Upper lobe of left lung (tissue), 6 donors: ENCODE measurements at places on chromosomes 1 and 21. TPM values are rescaled to one million over a fixed set of nuclear protein-coding genes. Genes with fewer than 3 reads are reported as not detected.

DNA sequence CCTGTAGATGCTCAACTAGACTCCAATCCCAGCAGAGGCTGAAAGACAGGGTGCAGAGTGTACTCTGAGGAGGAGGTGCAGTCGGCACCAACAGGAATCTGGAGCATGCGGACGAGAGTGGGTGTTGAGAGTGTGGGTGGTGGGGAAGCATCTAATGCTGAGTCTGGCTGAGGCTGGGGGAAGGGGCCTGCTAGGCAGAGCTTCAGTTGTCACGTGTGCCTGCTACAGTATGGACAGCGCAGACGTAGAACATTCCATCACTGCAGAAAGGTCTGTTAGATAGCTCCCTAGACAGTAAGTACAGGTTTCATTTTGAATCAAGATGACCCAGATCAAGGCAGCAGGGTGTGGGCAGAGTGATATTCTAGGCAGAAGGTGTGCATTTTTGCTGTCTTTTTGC lies 23.1 kb downstream of the SNAP47 start:
- H3K27me3 ChIP-seq = no peaks in the 10 kb centered on the region
- H3K36me3 ChIP-seq = peaks cover 20% of the 10 kb centered on the region
- H3K4me3 ChIP-seq = no peak overlapping the region
- H3K4me1 ChIP-seq = peaks cover 24% of the 10 kb centered on the region
- H3K27ac ChIP-seq = no peak overlapping the region

- DNase-seq = no peak
- no peaks in the 10 kb centered on the region for H3K27me3 ChIP-seq
- H3K27ac ChIP-seq = no peak overlapping the region
- H3K4me3 ChIP-seq = no peak overlapping the region
- H3K36me3 ChIP-seq = no peaks in the 10 kb centered on the region
- H3K4me1 ChIP-seq = no peaks in the 10 kb centered on the region
Observed at GRCh38 chr21:15327637-15328265, 263.0 kb upstream of the NRIP1 start.

- no peaks in the 10 kb centered on the region for H3K36me3 ChIP-seq
- H3K4me3 ChIP-seq = no peak overlapping the region
- no peak overlapping the region for H3K27ac ChIP-seq
- no peaks in the 10 kb centered on the region for H3K4me1 ChIP-seq
Observed at GRCh38 chr1:201252944-201253371, 30.3 kb upstream of the PKP1 start.

DCDC2B gene
- 11.4 TPM for total RNA-seq

DNA sequence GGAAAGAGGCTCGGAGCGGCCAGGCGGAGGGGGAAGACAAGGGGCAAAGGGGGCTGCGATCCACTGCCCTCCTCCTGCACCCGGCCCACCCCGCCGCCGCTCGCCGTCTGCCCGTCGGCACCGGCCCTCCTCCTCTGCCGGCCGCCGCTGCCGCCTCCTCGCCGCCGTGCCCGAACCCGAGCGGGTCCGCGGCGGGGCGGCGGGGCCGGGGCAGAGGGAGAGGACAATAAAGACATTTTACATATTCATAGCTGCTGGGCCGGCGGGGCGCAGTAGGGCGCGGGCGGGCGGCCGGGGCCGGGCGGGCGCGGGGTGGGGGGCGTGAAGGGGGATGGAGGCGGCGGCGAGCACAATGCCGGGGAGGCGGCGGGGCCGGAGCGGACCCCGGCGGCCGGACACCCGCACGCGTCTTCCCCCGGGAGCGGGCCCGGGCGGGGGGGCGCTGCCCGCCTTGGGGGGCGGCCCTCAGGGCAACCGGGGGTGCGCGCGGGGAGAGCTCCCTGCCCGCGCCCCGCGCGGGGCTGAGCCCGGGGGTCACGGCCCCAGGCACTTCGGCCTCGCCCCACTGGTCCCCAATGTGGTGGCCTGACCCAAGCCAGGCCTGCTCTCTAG lies 546 bp downstream of the POU2F1 start:
- H3K4me3 ChIP-seq = peak overlapping the region; percentile 62
- H3K36me3 ChIP-seq = no peaks in the 10 kb centered on the region
- peak; percentile 93 for DNase-seq
- H3K27me3 ChIP-seq = no peaks in the 10 kb centered on the region

PAPPA2 gene
- total RNA-seq = 0.10 TPM

- H3K4me3 ChIP-seq = no peak overlapping the region
- H3K36me3 ChIP-seq = no peaks in the 10 kb centered on the region
- H3K27me3 ChIP-seq = no peaks in the 10 kb centered on the region
- DNase-seq = no peak
- no peak overlapping the region for H3K27ac ChIP-seq
Observed at GRCh38 chr1:201384406-201384782, 6.9 kb upstream of the TNNT2 start.

HLX gene
- 18.1 TPM for total RNA-seq

GRCh38 chr1:159172614-159173291 lies 1.3 kb downstream of the CADM3 start:
- DNase-seq = no peak
- no peak overlapping the region for H3K27ac ChIP-seq
- H3K36me3 ChIP-seq = no peaks in the 10 kb centered on the region

DNA sequence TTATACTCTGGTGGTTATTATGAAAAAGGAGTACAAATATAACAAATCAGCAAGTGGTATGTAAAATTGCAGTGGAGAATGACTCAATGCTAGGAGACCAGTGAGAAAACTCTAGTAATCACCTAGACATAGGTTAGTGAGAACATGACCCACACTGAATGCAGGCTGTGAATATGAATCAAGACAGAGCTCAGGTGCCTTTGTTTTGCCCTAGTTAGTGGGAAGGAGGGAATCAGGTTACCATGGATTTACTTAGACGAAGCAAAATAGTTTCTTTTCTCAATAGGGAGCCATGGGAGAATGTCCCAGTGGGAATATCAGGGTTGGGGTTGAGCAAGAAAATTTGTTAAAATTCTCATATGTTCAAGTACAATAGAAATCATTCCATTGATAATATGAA lies 10.6 kb upstream of the GCLM start:
- H3K36me3 ChIP-seq = no peaks in the 10 kb centered on the region
- no peak overlapping the region for H3K4me3 ChIP-seq
- H3K27ac ChIP-seq = no peak overlapping the region
- no peaks in the 10 kb centered on the region for H3K4me1 ChIP-seq
- H3K27me3 ChIP-seq = no peaks in the 10 kb centered on the region

LDLRAD1 gene
- 0.46 TPM for total RNA-seq

DNA sequence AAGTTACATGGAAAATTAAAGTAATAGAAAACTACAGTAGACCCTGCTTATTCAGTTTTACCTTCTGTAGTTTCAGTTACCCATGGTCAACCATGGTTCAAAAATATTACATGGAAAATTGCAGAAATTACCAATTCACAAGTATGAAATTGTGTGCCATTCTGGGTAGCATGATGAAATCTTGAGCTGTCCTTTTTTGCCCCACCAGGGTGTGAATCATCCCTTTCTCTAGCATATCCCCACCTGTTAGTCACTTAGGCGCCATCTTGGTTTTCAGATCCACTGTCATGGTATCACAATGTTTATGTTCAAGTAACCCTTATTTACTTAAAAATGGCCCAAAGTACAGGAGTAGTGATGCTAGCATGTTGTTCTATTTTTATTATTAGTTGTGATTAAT lies 3.5 kb upstream of the LRIF1 start:
- no peaks in the 10 kb centered on the region for H3K27me3 ChIP-seq
- no peak for DNase-seq
- no peak overlapping the region for H3K4me3 ChIP-seq
- H3K27ac ChIP-seq = no peak overlapping the region

LCE3E gene
- not detected for total RNA-seq

DNA sequence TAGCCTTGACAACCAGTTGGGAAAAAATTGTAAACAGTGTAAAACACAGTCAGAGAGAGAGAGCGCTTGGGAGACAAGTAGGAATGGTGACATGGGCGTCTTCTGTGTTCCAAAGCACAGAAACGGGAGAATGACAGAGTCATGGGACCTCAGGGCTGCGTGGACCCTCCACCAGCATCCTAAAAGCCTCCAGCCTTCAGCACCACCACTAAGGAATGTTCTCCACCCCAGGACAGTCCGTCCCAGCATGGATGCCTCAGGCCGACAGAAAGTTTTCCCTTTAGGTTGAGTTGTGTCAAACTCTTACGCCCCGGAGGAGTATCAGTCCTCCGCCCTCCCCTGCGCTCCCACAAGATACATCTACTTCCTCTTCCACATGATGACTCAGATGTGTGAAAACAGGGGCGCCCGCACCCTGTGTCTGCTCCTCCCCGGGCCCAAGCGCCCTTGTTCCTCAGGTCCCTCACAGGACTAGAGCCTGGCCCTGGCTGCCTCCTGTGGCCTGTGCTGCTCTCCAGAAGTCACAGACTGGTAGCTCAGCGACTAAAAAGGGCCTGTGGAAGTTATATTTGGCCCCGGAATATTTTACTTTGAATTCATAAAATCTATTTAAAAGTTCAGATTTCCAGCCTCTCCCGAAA lies 63.9 kb upstream of the EFHD2 start:
- no peaks in the 10 kb centered on the region for H3K36me3 ChIP-seq
- H3K4me1 ChIP-seq = peaks cover 11% of the 10 kb centered on the region
- no peaks in the 10 kb centered on the region for H3K27me3 ChIP-seq
- DNase-seq = peak; percentile 86
- no peak overlapping the region for H3K27ac ChIP-seq

- no peak for DNase-seq
- no peaks in the 10 kb centered on the region for H3K4me1 ChIP-seq
- H3K36me3 ChIP-seq = no peaks in the 10 kb centered on the region
- no peak overlapping the region for H3K4me3 ChIP-seq
Observed at GRCh38 chr1:200108659-200109058, 81.1 kb downstream of the NR5A2 start.

GRCh38 chr1:167367705-167368104 lies 147.0 kb downstream of the POU2F1 start:
- peaks cover under 1% of the 10 kb centered on the region for H3K4me1 ChIP-seq
- no peak overlapping the region for H3K4me3 ChIP-seq
- no peaks in the 10 kb centered on the region for H3K36me3 ChIP-seq
- H3K27ac ChIP-seq = no peak overlapping the region
- DNase-seq = no peak

FCGR3A gene
- total RNA-seq = 203 TPM

DNA sequence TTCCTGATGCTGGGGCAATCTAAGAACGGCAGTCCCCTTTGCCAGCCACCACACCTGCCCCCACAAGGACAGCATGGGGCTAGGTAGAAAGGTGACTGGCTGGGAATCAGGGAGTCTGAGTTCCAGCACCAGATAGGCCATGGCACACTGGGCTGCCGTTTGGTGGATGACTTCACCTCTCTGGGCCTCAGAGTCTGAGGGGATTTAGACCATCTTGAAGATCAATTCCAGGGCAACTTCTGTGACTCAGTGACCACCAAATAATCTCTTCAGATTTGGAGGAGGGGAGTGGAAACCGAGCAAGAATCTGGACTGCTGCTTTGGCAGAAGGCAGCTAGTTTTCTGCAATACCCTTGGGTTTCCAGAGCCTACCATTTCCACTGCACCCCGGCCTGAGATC lies 92.1 kb upstream of the EDN2 start:
- H3K4me3 ChIP-seq = no peak overlapping the region
- no peak overlapping the region for H3K27ac ChIP-seq
- H3K36me3 ChIP-seq = no peaks in the 10 kb centered on the region
- H3K27me3 ChIP-seq = no peaks in the 10 kb centered on the region

HSPA13 gene
- total RNA-seq = 2.1 TPM

- H3K4me3 ChIP-seq = no peak overlapping the region
- no peaks in the 10 kb centered on the region for H3K27me3 ChIP-seq
- no peak overlapping the region for H3K27ac ChIP-seq
- H3K4me1 ChIP-seq = no peaks in the 10 kb centered on the region
Observed at GRCh38 chr1:90074566-90074965, 79.7 kb downstream of the ZNF326 start.

DNA sequence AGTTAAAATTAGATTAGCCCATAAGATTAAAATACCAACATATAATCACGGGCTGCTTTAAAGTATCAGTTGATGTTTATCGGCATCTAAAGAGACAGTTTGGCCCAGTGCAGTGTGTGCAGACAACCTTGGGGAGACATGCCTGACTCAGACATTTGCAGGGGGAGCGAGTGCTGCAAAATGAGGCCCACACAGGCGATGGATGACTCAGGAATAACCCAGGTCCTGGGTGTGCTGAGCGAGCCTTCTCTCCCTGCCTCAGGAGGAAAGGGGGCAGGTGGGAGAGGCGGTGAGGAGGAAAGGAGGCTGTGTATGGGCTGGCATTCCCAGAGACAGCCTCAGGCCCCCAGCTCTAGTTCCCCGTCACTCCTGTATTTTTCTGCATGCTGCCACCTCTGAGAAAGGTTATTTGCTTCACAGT lies 9.0 kb downstream of the SLC9A1 start:
- H3K27ac ChIP-seq = peak overlapping the region; percentile 55
- no peaks in the 10 kb centered on the region for H3K27me3 ChIP-seq
- H3K36me3 ChIP-seq = no peaks in the 10 kb centered on the region

DNA sequence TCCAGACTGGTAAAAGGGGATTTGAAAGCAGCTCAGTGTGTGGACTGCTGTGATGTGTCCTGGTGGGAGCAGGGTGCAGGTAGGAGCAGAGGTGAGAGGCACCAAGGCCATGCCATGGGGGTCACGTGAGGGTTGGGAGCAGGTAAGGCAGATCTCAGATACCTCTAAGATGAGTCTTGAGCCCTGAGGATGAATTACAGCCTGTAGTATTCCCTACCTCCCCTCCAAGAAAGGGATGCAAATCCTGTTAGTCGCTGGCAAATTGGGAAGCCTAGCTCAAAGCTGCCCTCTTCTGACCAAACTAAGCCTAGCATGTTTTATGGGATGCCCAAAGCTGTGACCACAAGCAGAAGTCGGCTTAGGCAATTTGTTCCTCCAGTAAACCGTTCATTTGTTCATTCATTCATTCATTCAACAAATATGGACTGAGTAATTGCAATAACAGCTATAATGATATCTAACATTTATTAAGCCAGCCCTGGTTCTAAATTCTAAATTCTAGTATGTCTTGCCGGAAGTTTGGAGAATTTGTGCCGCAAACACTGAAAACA lies 3.9 kb upstream of the NUAK2 start:
- no peak overlapping the region for H3K27ac ChIP-seq
- H3K36me3 ChIP-seq = no peaks in the 10 kb centered on the region
- H3K4me3 ChIP-seq = no peak overlapping the region
- DNase-seq = no peak
- no peaks in the 10 kb centered on the region for H3K27me3 ChIP-seq
- H3K4me1 ChIP-seq = peaks cover 18% of the 10 kb centered on the region

ASTN1 gene
- total RNA-seq = not detected

- H3K4me1 ChIP-seq = peaks cover 10% of the 10 kb centered on the region
- H3K4me3 ChIP-seq = no peak overlapping the region
- H3K36me3 ChIP-seq = no peaks in the 10 kb centered on the region
- DNase-seq = no peak
- no peak overlapping the region for H3K27ac ChIP-seq
- no peaks in the 10 kb centered on the region for H3K27me3 ChIP-seq
Observed at GRCh38 chr21:43611598-43612369, 47.5 kb downstream of the HSF2BP start.

- H3K27ac ChIP-seq = no peak overlapping the region
- no peak for DNase-seq
- H3K4me1 ChIP-seq = no peaks in the 10 kb centered on the region
- no peaks in the 10 kb centered on the region for H3K36me3 ChIP-seq
- no peak overlapping the region for H3K4me3 ChIP-seq
Observed at GRCh38 chr1:46020010-46020409, 112.4 kb downstream of the PIK3R3 start.

DNA sequence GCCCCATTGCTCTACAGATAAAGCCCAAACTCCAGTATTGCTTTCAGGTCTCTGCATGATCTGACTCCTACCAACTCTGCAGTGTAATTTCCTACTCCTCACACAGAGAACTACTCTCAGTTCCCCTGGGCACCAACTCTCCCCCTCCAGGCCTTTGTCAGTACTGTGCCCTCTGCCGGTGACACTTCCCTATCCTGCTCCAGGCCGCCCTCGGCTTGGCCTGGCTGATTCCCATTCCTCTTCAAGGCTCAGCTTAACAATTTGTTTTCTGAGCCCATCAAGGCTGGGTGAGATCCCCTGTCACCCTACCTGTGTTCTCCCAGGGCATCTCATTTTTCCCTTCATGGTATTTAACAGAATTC lies 2.6 kb downstream of the SLAMF8 start:
- no peak overlapping the region for H3K27ac ChIP-seq
- no peak overlapping the region for H3K4me3 ChIP-seq
- H3K36me3 ChIP-seq = no peaks in the 10 kb centered on the region
- no peaks in the 10 kb centered on the region for H3K27me3 ChIP-seq
